LNCaP clone FGC (cell line): ENCODE measurements at places on chromosomes 7 and 10.

GRCh38 chr7:139745678-139746143 is 32.1 kb downstream of the HIPK2 start:
- DNase-seq, result no peak

DNA sequence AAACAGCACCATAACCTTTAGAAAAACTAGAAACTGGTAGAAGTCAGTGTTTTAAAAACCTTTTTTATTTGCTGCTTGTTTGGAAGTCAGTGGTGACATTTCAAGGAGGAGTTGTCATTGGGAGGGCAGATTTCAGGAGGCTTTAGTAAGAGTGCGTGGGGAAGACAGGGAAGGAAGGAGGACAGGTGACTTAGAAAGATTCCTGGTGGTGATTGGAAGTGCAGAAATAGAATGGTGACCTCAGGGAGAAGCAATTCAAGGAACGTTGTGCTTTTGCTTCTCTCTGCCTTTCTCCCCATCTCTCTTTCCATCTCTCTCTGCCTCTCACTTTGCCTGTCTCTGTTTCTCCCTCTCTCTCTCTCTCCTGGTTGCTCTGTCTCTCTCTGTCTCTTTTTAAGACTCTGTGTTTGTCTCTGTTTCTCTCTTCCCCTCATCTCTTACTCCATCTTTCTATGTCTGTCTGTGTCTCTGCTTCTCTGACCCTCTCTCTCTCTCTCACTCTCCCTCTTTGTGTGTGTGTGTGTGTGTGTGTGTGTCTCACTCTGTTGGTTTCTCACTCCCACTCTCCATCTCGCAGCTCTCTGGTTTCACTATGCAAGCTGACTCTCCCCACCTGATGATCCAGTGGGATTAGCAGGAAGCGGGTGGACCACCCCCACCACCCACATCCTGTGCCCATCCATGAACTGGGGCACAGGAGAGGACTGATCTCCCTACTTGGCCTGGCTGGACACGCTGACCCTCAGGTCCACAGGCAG is 10.9 kb upstream of the PFKP start:
- no peak for DNase-seq

DNA sequence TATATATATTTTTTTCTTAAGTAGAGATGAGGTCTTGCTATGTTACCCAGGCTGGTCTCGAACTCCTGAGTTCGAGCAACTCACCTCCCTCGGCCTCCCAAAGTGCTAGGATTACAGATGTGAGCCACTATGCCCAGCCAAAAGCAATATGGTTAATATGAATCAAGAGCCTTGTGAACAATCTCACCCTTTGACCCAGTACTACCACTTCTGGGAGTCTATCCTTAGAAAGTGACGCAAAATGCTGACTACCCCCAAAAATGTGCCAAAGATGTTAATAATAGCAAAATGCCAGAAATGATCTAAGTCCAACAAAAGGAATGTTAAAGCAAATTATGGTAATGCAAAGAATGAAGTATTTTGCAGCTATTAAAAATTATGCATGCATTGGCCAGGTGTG is 44.3 kb downstream of the HOXA1 start:
- no peak for DNase-seq

GRCh38 chr7:88324699-88325098 is 18.0 kb upstream of the STEAP4 start:
- DNase-seq, result no peak

DNA sequence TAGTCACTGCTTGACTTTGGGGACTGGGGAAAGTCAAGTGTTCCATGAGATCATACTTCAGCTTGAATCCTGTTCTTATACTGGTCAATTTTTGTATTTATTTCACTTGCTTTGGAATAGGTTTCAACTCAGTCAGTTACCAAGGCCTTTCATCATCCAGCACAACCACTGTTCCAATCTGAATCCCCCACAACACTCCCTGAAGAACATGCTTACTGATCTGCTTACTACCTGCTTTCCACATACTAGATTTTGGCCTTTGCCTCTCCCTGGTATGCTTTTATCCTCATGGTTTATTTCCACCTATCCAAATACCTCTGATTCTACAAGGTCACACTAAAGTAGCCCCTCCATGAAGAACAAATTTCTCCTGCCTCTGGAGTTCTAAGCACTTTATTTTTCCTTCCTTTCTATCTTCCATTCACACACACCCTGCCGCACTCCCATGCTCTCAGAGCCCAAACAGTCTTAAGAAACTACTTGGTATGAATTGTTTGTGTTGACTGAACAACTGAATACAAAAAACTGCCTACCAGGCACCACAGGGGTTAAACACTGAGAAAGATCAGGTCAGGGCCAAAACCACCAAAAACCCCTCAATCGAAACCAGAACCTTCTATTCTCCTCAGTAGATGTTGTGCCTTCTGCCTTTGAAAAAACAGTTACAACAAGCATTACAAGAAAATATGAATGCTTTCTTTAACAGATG is 178.1 kb downstream of the AVL9 start:
- no peak for DNase-seq

DNA sequence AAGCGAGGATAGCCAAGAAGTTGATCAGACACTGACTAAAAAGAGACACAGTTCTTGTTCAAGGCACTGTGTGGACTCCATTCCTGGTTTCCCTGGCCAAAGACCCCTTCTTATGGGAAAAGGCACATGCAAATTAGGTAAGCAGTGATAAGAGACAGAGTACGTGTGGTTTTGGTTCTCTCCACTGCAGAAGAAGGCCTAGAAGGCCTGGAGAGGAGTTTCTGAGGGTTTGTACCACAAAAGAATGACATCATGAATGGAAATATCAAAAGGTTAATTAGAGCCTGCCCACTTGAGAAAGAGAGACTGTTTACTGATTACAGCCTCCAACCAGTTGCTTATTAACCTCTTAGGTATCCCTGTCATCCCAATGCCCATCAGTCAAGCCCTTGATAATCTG is 137.5 kb downstream of the ZNF365 start:
- DNase-seq, result no peak

- no peak for DNase-seq
Observed at GRCh38 chr10:53909791-53910190, 891.2 kb downstream of the PCDH15 start.

DNA sequence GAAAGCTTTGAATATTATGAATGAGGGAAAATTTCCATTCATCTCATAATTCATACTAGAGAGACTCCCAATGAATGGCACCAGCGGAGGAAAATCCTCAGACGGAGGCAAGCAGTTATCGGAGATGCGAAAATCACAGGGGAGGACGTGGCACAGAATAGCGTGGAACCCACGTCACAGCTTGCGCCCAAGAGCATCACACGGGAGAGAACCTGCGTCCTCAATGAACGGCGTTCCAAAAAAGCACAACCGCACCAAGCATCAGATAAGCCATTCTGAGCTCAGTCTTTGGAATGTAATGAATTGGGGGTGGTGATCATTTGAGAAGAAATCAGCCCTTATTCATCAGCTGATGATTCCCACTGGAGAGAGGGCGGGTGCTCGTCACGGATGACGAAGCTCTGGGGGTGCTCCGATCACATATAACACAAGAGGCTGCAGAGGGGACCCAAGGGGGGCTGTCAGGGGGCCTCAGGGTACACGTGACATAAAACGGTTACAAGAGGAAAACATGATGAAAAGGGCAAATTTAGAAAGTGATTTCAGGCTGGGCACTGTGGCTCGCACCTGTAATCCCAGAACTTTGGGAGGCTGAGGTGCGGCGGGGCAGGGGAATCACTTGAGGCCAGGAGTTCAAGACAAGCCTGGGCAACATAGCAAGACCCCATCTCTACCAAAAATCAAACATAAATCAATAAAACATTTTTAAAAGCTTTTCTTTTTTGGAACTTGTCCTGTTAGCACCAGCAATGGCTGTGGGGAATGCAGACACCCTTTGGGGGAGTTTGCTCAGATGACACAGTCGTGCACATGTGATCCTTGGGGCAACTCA is 33.8 kb upstream of the FIS1 start:
- DNase-seq, result no peak

DNA sequence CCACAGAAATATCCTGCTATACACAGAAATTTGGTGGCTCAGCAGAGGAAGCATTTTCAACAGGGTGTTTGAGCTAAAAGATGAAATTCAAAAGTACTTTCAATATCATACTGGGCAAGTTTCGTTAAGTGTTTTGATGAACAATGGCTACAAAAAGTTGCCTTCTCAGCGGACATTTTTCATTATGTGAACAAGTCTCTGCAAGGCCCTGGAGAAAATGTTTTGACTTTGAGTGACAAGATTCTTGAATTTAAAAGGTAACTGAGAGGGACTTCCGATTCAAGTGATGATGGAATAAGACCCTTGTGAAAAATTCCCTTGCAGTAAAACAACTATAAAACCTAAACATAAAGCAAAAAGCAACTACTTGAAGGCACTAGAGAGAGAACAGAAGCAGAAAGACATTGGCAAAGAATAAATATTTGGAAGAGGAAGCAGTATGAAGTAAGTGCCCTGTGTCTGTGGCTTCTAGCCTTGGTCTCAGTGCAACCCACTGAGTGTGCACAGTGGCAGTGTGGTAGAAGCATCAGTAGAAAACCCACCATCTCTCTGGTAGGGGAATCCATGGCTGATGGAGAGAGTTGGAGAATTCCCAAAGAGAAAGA is 62.5 kb upstream of the NAMPT start:
- no peak for DNase-seq
